Stimulated activated CD4-positive, alpha-beta T cell treated with anti-CD3 and anti-CD28 coated beads, Interleukin-12 subunit alpha, Interleukin-12 subunit beta, amount 100 ng/mL, for 48 hours (primary cell): ENCODE measurements at places on chromosomes 6 and 20.

GRCh38 chr6:116472706-116473105 lies 11.5 kb downstream of the CALHM6 start:
- DNase-seq = no peak

DNA sequence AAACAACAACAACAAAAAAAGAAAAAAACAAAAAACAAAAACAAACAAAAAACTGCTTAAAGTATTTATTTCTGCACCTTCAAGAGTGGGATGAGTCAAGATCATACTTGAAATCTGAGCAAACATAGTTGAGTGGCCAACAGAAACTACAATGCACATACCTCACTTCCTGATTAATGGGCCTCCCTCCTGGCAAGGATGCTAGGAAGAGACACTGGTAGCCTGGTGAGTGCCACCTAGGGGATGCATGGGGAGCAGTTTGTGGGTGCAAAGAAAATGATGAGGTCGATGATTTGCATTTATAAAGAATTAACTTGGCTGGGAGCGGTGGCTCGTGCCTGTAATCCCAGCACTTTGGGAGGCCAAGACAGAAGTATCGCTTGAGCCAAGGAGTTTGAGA lies 808.1 kb downstream of the MAFB start:
- no peak for DNase-seq

GRCh38 chr20:2578475-2579192 lies 42.3 kb downstream of the TMC2 start:
- DNase-seq = no peak

GRCh38 chr6:10424040-10424439 lies 9.2 kb upstream of the TFAP2A start:
- no peak for DNase-seq

GRCh38 chr6:6972456-6972855 lies 135.3 kb upstream of the RREB1 start:
- no peak for DNase-seq

DNA sequence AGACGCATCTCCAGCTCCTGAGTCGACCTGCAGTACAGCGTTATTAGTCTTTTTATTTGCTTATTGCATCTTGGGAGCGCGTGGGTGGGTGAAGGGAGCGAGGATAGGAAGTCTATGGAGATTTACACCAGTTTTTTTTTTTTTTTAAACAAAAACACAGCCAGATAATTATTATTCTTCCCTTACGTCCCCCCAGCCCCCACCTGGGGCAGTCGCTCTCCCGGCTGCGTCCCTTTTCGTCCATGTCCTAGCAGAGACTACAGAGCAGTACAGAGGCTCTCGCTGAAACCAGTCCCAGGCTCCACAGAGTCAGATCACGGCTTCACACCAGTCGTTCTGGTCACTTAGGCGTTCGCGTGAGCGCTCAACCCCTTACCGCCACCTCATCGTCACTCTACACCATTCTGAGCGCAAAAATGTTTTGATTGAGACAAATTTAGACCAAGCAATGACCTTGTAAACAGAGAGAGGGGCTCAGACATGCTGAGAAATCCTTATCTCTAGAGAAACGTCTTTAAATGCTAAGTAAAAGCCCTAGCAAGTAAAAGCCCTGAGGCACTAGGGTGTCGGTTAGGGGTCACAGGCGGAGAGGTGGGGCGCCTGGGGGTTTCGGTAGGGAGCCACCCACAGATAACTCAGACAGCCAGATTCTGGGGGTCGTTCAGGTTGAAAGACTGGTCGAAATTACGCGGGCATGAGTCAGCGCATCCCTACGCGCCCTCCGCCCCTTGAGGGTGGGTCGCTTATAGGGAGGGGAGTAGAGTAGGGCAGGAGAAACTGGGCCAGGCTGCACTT lies 975 bp upstream of the PPT2 start:
- DNase-seq = no peak

DNA sequence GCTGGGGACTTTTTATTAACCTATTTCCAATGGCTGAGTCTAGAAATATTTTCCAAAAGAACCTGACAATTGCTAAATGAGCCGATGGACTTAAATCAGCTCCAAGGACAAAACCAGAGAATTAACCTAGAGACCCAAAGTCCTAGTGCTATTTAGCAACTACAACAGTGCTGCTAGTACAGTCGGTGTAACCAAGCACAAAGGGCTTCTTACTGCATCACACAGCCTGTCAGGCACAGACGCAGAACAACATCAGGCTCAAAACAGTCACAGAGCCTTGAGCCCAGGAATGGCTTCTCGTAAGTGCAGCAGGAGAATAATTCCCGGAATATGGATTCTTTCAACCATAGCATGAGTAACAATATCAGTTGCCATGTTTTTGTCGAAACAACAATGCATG lies 70.0 kb downstream of the GFOD1 start:
- DNase-seq = no peak

DNA sequence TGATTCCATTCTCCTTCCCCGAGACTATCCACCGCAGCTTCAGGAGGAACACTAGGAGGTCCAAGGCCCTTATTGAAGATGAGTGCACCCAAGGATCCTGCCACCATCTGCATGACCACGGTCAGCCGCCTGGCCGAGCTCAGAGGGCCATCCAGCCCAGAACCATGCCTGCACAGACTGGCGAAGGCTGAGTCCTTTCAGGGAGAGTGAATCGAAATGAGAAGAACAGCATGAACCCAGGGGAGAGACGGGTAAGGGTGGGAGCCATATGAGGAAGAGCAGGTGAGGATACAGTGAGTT lies 26.3 kb downstream of the SERPINB6 start:
- DNase-seq = no peak

GRCh38 chr20:19027971-19028370 lies 184.5 kb upstream of the SLC24A3 start:
- DNase-seq = no peak

DNA sequence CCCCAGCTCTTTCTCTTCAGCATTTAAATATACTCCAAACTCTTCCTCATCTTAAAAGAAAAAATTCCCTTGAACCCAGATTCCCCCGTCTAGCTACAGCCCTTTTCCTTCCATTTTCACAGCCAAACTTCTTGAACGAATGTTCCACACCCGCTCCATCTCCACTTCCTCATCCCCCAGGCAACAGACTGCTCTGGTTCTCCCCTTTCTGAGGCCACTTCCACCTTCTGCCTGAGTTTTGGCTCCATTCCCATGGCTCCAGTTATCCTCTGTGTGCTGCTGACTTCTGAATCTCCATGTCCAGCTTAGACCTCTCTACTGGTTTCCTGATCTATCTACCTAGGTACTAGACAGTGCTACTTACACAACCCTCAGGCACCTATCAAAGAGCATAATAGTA lies 106.4 kb downstream of the RALGAPA2 start:
- DNase-seq = no peak

DNA sequence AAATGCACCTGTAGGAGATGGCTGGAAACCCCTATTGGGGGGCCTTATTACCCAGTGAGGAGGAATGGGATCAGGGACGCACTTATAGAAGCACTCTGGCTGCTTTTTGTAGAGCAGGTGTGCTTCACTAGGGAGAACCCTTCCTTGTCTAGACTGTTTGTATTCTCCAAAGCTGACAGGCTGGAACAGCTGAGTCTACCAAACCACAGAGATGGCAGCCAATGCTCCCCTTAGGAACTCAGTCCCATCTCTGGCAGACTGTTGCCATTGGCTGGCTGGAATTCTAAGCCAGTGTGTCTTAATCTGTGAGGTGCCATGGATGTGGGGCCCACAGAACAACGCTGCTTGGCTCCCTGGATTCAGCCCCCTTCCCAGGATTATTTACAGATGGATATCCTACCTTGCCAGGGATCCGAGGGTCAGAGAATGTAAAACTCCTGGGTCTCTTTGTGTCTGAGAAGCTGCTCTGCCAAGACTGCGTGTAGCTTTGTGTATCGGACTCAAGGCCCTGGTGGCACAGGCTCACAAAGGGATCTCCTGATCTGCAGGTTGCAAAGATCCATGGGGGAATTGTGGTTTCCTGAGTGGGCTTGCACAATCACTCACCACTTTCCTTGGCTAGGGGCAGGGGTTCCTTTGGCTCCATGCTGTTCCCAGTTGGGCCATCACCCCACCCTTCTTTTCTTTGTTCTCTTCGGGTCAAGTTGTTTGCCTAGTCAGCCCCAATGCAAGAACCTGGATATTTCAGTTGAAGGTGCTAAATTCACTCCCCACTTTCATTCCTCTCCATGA lies 26.1 kb downstream of the C6orf52 start:
- no peak for DNase-seq

DNA sequence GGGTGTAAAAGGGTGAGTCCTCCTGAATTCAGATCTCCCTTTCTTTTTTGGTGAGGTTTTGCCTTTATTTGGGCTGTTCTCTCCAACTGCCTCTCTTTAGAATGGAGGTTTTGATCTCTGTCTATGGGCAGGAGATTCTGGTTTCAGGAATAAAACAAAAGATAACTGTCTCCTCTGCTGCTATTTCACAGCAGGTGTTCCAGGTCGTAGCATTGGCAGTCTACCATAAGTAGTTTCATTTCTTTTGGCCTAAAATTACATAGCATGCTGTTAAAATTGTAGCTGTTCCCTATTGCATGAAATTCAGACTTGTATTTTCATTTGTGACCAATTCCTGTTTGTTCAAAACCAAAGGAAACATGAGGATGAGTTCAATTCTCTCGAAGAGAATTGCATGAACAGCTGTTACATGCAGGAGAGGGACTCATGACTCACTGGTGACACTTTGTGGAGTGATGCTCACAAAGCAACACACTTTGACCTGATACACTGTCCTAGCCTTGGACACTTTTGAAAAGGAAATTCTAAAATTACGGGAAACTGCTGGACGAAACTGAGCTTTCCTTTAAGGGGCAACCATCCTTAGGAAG lies 76.8 kb upstream of the SIRPG start:
- DNase-seq = no peak

DNA sequence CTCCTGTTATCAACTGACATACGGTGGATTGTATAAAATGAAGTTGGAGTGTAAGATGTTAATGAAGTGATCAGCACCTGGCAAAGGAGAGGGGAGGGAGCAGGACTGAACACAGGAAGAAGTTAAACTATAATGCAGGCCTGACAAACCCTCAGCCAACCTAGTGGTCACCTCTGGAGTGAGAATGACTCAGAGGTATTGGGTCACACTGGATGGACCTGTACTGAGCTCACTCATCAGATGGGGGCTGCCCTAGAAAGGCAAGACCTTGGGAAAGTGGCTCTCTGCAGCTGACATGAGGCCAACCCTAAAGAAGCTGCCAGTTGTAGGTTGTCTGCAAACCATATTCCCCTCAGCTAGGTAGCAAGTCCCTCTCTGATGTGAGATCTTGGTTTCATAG lies 193.3 kb upstream of the HTR1E start:
- DNase-seq = no peak

GRCh38 chr6:107611094-107611810 lies 121.3 kb downstream of the SOBP start:
- no peak for DNase-seq

DNA sequence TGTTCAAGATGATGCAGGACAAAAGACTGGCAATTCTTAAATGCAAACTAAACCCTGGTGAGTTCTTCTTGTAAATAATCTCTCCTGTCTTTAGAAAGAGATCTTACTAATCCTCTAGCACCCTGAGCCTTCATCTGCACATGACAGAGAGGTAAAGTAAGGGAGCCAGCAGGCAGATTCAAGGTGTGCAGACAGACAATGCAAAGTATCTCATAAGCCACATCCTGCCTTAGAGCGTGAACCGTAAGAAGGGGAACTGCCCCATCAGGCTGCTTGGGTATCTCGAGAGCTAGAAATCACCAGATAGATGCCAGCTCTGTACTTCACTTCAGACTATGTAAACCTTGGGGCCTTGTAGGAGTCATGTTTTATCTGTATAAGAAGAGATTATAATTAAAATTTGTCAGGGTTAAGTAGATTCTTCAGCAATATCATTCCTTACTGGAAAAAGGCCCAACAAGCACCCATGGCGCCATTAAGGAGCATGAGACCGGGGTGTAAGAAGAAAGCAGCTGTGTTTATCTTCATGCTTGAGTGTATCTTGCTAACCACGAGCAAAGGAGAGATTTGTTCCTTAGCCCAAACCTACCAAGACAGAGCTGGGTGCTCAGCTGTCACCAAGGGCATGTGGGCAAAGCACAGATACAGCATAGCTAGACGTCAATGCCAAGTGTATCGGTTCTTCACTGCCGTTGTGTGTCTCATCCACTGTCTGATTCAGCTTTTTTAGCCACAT lies 24.4 kb downstream of the CNR1 start:
- no peak for DNase-seq

GRCh38 chr6:17038316-17038715 lies 63.5 kb upstream of the STMND1 start:
- no peak for DNase-seq

DNA sequence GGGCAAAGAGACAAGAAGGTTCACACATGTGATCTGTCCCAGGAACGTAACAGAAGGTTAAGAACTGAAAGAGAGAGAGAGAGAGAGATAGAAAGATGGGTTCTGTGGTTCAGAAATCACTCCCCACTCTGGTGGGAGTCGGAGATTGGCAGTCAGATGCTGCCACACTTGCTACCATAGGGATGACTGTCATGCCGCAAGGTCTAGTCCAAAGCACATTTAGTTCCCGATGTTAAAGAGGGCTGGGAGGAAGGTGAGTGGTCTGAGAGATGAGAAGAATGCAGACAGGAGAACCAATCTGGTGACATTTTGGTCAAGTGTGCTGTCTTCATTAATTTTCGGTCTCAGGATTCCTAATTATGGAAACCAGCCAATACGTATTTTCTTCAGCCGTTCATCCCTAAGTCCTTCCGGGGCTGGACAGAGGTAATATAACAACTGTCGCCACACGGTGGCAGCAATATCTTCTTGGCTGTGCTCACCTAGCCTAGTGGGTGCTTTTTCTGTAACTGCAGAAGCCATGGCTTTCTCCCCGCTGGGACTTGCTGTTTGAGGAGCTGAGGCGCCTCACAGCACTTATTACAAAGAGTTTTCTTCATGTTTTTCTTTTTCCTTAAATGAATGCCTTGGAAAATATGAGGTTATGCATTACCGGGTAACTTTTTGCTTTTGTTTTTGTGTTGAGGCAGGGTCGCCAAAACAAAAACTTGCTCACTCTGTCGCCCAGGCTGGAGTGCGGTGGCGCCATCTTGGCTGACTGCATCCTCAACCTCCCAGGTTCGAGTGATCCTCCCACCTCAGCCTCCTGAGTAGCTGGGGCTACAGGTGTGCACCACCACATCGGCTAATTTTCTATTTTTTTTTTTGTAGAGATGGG lies 46.0 kb downstream of the SLC35D3 start:
- DNase-seq = peak; percentile 40

DNA sequence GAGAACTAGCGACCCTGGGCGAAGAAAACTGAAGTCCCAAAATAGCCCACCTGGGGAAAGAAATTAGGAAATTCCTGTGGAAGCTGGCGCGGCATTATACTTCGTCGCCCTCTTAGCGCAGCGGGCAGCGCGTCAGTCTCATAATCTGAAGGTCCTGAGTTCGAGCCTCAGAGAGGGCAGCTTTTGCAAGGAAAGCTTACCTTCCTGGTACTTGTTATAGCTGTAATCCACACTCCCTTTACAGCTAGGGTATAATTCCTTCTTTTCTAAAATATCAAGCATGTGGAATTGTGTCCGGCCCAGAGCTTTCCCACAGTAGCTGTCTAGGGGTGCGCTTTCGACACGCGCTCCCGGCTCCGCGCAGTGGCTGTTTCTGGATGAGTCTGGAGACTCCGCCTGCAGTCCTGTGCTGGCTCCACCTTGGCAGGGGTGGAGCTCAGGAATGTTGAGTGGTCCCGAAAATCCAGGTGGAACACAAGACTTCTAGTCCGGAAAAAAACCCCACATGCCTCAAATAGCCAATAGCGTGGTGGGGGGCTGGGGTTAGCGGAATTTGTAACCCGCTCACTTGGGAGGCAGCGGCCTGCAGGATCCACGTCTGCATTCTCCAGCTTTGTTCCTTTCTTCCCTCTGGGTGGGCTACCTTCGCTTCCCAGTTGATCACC lies 83.7 kb upstream of the ZNF322 start:
- DNase-seq = no peak
